ENCODE measurements at places on chromosomes 2 and 18.

GRCh38 chr2:20634507-20635112 lies 16.3 kb downstream of the HS1BP3 start:
- no peak for DNase-seq

GRCh38 chr2:144515099-144515695 lies 4.7 kb downstream of the ZEB2 start:
- DNase-seq, result no peak

GRCh38 chr2:37366773-37367172 lies 22.3 kb downstream of the QPCT start:
- no peak for DNase-seq

DNA sequence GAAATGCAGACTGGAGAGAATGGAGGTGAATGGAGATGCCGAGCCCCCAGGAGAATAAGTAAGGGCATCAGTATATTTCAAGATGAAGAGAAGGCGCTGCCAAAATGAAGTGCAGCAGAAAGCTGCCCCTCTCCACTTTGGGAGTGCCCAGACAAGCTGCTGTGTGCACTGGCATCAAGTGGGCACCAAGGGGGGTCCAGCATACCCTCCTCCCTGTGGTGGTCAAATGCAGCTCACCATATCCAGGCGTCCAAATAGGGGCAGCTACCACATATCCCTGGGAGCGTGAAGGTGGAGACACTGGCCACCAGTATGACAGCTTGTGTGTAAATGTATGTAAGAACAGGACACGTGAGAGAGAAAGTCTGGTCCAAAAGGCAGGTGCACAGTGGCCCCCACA lies 236.6 kb downstream of the KLHL29 start:
- DNase-seq, result no peak

DNA sequence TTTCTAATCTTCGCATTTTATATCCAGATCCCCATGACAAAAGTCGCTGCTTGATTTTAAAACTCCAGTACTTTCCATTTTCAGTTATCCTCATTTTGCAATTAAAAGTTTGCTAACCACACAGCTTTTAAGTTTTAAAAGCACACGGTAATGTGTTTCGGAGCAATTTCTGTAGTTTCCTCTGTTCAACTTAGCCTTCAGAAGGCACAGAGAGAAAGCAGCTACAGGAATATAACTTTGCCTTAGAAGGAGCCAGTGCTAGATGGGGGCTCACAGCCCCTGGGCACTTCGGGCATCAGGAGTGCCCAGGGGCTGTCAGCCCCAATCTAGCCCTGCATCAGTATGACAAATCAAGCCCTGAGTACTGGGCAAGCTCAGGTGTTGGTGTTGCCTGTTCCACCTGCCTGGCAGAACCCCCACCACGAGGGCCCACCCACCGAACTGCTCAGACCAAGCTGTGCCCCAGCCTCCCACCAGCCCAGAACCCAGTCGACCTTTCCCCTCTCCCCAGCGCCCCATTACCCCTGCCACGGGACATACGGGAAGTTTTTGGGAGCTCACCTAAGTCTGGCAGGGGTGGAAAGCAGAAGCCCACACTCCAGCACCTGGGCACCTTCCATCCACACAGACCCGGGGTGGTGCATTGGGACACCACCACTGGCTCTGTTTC lies 47.3 kb downstream of the TRABD2A start:
- DNase-seq, result no peak

DNA sequence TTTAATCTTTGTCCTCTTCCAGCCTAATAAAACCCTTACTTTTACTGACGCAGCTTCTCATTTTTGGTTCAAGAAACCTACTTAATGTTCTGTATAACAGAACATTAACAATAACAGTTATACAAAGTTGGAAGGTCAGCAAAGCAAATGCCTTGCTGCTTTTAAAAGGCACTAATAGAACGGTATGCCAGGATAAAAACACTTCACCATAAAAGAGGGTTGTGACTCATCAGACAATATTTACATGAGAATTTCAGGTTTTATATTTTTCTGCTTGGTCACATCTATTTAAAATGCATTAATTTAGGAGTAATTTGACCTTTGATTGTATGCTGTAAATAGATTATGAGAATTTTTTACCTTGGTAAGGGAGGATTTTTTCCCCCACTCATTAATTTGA lies 3.0 kb downstream of the KLHL41 start:
- no peak for DNase-seq

- DNase-seq, result no peak
Observed at GRCh38 chr2:231655894-231656293, 52.4 kb upstream of the PTMA start.

DNA sequence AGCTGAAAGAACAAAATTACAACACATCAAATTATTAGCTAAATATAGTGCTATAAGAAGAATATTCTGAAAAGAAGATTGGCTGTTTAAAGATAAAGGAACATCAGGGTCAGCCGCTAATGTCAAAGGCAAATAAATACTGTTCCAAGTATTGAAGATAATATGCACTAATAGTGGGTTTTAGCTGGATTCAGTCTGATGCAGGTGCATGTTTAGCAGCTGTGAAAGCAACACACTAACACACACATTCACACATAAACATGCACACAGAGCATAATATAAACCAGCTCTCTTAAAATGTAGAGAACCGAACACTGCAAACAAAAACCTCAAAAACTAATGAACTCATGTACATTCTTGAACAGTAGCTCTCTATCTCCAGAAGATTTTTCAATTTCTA lies 634.6 kb downstream of the ERBB4 start:
- DNase-seq, result no peak

DNA sequence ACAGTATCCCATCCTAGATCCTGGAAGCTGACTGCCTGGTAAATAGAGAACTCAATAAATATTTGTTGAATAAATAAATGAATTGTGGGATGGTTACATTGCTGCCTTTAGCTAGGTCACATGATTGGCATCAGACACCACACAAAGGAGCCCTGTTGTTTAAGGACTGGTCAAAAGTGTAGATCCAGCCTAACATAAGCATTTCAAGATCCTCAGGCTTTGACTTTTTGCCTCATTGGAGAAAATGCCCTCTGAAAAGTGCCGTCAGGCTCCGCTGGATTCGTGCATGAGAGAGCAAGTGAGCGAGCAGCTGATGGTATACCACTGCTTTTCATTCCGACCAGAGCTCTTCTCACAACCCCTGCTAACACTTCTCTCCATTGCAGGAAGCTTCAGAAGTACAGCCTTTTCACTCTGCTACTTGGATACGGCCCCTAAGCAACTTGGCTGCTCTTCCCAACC lies 1.3 kb upstream of the ZNF24 start:
- DNase-seq, result peak; percentile 15

DNA sequence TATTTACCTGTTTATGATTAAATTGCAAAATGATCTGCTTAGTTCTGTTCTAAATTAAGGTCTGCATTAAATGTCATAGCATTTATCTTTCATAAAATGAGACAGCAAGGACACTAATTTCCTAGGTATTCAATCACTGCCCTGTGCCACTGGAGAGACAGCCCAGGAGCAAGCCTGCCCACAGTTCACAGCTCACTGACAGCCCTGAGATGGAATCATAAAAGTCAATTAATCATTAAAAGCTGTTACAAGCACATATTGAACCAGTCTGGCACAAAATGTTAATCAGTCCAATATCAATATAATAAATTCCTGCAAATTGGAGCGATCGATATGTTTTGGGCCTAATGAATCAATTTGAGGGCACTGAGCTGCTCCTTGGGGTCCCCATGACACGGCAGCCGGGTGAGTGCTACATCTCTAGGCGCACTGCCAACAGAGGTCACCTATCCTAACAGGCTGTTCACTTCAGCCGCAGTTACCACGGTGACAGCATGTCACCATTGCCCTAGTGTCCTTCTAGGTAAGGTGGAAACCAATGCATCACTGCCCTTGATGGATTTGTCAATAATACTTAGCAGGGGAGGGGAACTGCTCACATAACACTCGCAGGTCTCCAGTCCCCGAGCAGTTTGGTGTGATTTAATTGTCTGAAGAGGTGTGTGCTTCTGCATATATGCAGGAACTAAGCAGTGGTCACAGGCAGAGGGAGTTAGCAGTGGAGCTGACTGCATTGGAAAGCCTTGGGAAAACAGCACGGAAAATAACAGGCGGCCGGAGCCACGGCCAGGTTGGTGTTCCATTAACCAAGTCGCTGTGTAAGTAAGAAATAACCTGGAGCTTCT lies 47.3 kb downstream of the POU3F3 start:
- no peak for DNase-seq

- DNase-seq, result no peak
Observed at GRCh38 chr2:233674995-233675394, 3.3 kb downstream of the UGT1A9 start.

- DNase-seq, result no peak
Observed at GRCh38 chr2:219155054-219155644, 5.5 kb downstream of the NHEJ1 start.

GRCh38 chr2:177748360-177748759 lies 324.2 kb downstream of the PDE11A start:
- no peak for DNase-seq

- no peak for DNase-seq
Observed at GRCh38 chr2:189540551-189540950, 40.0 kb downstream of the SLC40A1 start.

DNA sequence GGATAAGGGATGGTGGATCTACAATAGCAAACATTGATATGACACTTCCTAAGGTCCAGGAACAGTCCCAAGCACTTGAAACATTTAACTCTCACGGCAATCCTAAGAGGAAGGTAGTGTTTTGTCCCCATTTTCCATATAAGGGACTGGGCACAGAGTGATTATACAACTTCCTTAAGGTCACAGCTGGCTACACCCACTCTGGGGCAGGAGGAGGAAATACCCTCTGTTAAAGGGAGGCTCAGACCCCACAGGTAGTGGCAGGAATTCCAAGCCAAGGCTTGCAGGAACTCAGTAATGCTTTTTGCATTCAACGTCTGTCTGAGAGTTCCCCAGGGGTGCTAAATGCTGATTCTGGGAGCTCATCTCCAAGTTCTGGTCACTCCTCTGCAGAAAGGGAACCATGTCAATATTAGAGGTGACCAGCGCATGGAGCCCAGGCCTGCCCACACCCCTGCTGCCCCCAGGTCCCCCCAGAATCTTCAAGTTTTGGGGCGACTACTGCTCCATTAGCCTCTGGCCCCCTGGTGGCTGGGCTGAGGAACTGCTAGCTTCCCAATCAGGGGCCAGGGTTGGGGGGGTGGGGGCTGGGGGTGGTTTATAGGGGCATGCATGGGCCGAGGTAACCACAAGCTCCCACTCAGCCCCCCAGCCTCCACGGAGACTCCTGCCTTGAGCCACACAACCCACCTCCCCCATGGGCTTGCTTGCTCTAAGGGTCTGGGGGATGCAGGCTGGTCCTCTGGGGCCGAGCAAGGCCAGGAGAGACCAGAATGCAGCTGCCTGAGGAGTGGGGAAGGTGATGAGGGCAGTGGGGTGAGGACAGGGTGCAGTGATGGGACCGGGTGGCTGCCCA lies 11.1 kb downstream of the OBSL1 start:
- no peak for DNase-seq

DNA sequence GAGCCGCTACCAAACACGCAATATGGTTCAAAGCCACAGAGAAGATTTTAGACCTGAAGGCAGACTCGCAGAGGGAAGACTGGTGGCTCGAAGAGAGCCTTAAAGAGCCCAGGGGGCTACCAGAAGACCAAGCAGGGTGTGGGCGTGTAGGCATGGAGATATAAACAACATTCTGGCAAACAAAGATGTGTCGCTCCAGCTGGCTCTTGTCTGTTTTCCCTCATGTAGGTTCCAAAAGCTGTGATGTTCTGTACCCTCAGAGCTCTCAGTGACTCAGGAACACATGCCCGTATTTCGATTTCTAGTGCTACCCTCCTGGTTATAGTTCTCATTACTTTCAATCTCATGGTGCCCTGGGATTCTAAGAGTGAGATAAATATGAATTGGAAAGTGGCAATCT lies 44.5 kb downstream of the DOCK10 start:
- DNase-seq, result no peak

DNA sequence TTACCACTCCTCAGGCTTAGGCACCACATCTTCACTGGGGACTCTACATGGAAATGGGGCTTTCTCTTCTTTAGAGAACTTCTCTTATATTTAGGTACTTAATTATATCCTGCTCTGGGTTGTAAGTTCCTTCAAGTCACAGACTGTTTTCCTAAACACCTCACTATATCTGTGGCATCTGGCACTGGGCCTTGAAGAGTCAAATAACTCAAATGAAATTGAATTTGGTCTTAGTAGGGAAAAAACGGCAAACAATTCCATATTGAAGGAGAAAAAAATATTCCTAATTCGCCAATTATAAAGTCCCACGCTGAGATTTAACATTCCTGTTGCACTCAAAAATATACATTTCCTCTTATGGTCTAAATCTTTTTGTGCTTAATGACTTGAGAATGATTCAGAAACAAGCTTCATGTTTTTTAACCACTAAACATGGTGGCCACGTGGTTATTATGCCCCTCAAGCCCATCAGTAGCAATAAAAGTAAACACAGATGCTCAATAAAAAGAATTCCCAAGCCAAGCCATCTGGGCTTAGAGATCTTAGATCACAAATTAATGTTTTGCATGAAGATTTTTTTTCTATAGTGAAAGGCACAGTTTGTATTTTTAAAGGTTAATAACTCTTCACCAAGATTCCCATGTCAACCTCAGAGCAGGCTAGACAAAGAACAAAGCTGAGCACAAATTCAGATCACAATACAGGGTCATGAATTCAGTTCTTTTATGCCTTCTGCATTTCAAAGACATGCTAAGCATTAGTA lies 105.5 kb upstream of the SYT4 start:
- no peak for DNase-seq

GRCh38 chr2:212532585-212532984 lies 6.0 kb downstream of the ERBB4 start:
- DNase-seq, result no peak

GRCh38 chr18:59932401-59932800 lies 32.6 kb downstream of the PMAIP1 start:
- DNase-seq, result no peak

- DNase-seq, result no peak
Observed at GRCh38 chr2:51960841-51961335, 929.0 kb upstream of the NRXN1 start.

- peak; percentile 23 for DNase-seq
Observed at GRCh38 chr2:50492477-50492851, 539.5 kb downstream of the NRXN1 start.

GRCh38 chr2:142875010-142875409 lies 2.5 kb upstream of the KYNU start:
- DNase-seq, result no peak

DNA sequence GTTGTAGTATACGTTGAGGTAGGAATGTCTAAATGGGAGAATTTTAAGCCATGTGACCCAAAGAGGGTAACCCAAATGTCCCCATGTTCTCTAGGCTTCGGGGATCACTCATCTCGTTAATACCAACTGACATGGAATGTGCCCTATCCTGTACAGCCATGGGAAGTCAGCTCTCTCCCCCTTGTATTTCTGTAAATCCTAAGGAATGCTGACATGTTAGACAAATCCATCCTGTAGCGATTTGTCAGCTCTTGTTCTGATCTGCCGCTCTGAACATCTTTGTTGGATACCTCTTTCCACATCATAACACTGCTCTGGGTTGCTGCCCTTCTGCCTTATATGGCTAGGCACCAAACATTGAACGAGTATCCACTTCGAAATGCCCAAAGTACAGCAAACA lies 350.6 kb downstream of the RND3 start:
- no peak for DNase-seq

Data from stimulated activated naive B cell treated with anti-CD40 and anti-IgM and Interleukin-4, amounts not matched to agents 10 μg/mL and 1 μg/mL and 100 μg/mL, for 72 hours (primary cell).